Cardiac septum (tissue), 1 donor: ENCODE measurements at places on chromosomes 1 and 21. TPM values are rescaled to one million over a fixed set of nuclear protein-coding genes. Genes with fewer than 3 reads are reported as not detected.

DNA sequence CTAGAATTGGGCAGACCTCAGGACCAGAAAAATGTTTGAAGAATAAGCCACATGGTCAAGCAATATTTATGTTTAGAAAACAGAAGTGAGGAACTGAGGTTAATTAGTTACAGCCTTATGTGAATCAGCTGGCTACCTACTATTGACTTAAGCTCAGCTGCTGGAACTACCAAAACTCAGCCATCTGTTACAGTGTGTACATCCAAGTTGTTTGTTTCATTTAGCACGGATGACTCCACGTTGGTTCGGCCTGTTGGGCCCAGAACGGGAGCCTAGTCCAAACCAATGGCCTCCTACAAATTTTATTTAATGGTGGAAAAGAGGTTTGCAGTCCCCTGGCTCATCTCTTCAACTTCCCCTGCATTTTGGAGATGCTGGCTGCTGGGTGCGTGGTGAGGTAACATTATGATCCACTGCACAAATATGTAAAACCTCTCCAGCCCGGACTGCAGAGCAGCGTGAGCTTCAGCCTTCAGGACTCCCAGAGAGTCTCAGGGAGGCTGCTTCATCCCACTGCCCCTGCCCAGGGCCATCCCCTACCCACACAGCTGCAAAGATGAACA lies 143.4 kb downstream of the ZZZ3 start:
- no peak for DNase-seq

DNA sequence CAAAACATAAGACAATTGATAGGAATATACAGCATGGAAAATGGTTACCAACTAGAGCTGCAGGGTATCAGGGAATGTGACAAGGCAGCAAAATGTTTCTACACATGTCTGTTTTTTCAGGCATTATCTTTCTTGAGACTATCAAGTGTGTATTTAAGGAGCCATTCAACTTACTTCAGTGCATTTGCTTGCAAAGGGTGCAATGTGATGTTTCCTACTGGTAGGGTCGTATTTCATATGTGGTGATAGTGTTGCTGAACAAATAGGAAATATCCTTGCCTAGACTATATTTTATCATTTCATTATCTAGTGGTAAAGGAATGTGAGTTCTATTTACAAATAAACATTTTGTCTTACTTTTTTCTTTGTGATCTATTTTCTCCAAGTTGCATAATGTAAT lies 42.4 kb downstream of the PTPRC start:
- DNase-seq: no peak

DNA sequence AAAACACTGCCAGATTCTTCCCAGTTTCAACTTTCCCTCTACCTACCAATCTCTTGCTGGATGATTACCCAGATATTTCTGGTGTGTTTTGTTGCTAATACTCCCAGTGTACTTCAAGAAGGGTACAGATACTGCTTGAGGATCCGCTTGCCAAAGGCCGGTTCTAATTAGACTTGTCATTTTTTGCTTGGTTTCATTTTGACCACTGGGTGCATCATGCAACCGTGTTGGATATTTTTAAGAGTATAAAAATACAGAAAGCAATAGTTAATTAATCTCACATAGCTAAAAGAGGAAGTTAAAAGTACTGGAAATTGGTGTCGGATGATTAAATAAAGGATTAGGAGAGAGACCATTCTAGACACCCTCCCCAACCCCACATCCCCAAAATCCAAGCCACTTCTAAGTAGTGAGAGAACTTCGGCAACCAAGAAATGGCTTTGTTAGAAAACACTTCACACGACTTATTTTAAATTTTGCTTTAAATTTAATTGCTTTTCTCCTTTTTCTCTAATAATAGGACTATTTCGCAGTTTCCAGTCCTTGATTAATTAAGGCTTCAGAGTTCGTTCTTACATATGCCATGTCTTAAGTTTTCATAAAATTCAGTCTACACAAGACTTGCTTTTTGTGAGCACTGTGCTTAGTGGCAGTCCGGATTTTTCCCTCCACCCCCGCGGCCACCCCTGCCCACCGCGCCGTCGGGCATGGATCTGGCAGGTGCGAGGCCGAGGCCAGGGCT lies 2.5 kb upstream of the CDKN2C start:
- no peak for DNase-seq

GRCh38 chr1:24931146-24931467 lies 1.0 kb upstream of the RUNX3 start:
- no peak for DNase-seq

DNA sequence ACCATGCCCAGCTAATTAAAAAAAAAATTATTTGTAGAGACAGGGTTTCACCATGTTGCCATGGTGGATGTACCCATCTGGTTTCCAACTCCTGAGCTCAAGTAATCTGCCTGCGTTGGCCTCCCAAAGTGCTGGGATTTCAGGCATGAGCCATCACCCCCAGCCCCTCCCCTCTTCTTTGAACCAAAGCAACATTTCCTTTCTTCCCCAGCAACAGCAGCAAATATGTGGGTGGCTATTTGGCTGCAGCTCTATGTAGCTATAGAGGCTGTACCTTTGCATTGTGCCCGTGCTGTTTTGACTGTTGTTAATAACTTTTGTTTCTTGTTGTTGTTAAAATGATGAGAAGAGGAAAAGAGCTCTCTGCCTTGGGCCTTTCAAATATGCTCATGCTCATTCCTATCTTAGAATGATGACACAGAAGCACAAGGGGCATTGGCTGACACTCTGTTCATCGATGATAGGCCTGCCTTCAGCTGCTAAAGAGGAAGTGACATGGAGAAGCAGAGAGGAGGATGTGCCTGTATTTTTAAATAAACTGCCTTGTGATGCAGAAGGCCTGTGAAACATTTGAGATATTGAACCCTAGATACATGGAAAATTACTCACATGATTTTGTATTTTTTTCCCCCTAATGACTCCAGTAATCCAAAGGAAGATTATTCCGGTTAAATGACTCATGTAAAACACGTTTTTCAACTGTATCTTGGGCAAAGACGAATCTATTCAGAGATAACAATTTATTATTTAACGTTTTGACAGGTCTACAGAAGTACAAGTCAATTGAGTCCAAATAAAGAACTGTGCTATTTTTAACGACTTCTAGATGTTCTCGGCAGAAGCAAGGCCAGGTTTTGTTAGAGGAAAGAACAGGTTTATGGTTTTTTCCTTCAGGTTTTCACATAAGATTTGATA lies 20.5 kb upstream of the XPR1 start:
- no peak for DNase-seq

KRTAP26-1 gene
- total RNA-seq: not detected

SLC2A5 gene
- 1.5 TPM for total RNA-seq

RGS4 gene
- 10.7 TPM for total RNA-seq
